Activated naive CD4-positive, alpha-beta T cell treated with anti-CD3 and anti-CD28 coated beads, Interleukin-2, amount 10 ng/mL, durations not matched to agents 7 days and 5 days (primary cell): ENCODE measurements at places on chromosomes 1 and 21.

- DNase-seq, result no peak
Observed at GRCh38 chr21:41548781-41549180, 40.8 kb upstream of the TMPRSS2 start.

DNA sequence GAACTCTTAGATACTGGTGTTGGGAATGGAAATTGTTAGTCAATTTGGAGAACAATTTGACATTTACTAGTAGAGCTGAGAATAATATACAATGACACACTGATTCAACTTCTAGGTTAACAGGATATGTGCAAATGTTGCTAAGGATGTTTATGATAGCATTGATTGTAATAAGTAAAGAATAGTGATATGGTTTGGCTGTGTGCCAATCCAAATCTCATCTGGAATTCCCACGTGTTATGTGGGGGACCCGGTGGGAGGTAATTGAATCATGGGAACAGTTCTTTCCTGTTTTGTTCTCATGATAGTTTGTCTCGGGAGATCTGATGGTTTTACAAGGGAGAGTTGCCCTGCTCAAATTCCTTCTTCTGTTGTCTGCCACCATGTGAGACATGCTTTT is 302.4 kb upstream of the TMPRSS15 start:
- no peak for DNase-seq

DNA sequence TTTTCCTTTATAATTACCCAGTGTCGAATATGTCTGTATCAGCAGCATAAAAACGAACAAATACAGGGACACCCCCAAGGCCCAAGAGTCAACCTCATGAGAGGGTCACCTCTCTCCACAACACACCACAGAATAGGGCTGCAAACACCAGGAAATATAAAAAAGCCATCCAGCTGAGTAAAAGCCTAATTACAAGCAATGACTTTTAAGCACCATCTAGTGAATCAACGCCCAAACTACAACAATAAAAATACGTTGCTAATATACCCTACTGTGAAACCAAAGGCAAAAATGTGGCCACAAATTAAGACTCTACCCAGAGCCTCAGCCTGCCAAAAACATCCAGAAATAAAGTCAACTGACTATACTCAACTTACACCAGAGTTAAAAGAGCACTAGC is 817.9 kb upstream of the NEGR1 start:
- DNase-seq, result no peak

DNA sequence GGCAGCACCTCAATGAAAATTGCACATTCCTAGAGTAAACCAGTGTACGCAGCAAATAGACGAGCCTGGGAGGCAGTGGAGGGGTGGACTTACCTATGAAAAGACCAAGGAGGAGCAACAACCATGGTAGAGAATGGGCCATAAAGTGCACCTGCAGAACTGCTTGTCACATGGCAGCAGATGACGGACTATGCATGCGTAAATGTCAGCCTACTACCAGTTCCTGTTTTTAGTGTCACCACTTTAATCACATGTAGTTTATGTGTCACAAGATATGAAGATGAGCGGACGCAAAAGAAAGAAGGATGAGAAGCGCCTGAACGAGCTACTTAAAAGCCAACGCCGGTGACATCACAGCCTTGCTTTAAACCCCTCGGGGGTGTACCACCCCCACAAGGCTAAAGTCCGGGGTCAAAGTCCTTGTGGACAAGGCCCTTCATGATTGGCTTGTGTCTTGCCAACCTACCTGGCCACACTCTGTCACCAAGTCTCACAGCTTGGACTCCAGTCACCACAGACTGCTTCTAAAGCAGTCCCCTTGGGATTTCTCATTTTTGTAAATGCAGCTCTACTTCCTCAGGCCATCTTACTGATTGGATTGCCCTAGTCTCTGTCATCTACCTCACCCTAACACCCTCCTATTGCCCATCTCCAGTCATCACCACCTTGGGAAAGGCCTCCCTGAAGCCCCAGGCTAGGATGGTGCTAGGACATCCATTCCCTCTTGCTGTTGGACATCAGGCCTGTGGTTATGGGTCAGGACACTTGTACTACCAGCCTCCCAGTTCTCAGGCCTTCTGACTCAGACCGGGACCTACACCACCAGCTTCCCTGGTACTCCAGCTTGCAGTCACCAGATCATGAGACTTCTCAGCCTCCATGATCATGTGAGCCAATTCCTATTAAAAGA is 6.0 kb upstream of the LY9 start:
- no peak for DNase-seq
